ENCODE measurements at places on chromosomes 7 and 10. TPM values are rescaled to one million over a fixed set of nuclear protein-coding genes. Genes with fewer than 3 reads are reported as not detected.
A peak's percentile ranks its signal among the peaks of the same experiment; 100 is the strongest.

DNA sequence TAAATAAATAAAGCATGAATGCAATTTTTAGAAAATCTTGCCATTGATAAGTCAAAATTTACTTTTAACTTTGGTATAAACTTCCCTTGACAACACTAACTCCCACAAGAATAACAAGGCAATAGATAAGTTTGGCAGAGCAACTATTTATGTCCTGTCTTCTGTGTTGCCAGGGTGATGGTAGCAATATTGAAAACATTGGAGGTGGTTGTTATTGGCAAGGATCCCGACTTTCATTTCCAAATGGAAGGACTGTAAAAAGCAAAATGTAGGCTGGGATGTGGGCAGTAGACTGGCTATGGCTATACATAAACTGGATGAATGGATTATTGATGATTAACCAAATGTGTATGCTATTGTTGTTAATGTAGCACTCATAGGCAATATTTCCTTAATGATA, 134.9 kb upstream of the CACNA2D1 start:
- no peak for DNase-seq

GRCh38 chr7:130894146-130894908, 160.3 kb upstream of the KLF14 start:
- peak; percentile 55 for DNase-seq

GRCh38 chr10:6707352-6707751, 127.3 kb upstream of the PRKCQ start:
- no peak for DNase-seq

DNA sequence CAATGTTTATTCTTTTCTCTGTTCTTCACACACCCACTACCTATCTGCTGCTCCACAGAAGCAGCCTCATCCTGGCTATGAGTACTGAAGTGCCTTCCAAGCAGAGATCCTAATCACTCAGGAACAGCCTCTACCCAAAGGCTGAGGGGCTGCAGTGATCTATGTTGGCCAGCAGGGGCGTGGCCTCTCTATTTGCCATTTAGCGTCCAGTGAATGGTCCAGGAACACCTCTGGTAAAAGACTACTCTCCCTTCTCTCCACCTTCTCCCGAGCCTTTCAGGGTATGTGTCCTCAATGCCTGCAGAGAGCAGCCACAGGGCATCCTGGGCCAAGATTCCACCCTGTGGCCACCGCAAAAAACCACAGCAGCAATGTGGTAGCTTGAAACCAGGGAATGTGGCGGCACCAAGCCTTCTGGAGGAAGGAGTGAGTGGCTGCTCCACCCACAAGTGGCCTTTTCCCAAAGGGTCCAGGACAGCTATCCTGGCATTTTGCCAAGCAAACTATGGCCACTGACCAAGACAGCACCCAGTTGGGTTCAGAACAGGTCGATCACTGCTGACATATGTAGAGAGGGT, 70.9 kb downstream of the SYPL1 start:
- DNase-seq: no peak

- peak; percentile 71 for DNase-seq
Measured at GRCh38 chr10:75042292-75042974, 69.0 kb upstream of the SAMD8 start.

- no peak for DNase-seq
Measured at GRCh38 chr10:64286533-64286932, 765.3 kb downstream of the REEP3 start.

GRCh38 chr7:32088451-32088881, 18.3 kb upstream of the PDE1C start:
- DNase-seq: no peak

- DNase-seq: no peak
Measured at GRCh38 chr10:9081961-9082360, 1027.5 kb downstream of the GATA3 start.

DNA sequence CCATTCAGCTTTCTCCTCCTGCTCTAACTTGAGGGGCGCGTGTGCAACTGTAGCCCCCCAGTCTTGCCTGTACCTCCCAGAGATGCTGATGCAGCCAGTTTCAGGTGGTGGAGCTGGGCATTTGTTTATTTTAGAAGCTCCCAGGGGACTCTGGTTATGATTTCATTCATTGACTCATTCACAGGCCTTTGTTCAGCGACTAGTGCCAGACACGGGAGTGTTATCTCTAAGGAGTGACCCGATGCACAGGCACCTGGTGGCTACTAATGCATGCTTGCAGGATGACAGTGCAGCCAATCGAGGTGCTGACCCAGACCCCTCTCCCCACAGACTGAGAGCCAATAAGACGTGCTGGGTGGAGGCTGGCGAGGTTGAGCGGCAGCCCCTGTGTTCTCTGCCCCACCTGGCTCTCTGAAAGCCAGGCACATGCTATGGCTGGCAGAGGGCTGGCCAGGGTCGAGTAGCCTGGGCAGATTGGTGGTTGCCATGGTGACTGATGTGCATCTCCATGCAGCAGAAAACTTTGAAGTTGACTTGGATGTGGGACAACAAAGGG, 19.7 kb upstream of the SLC18A2 start:
- DNase-seq: peak; percentile 82

GRCh38 chr10:53836638-53837037, 964.4 kb downstream of the PCDH15 start:
- peak; percentile 81 for DNase-seq

DNA sequence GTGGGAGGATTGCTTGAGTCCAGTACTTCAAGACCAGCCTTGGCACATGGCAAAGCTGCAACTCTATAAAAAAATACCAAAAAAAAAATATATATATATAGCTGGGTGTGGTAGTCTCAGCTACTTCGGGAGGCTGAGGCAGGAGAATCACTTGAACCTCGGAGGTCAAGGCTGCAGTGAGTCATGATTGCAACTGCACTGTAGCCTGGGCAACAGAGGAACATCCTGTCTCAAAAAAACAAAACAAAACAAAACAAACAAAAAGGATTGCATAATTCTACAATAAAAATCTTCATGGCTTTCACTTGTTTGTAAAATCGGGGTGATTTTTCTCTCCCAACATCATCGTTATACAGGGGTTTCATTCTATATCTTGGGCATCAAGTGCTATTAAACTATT, 35.1 kb downstream of the GUSB start:
- peak; percentile 60 for DNase-seq

DNA sequence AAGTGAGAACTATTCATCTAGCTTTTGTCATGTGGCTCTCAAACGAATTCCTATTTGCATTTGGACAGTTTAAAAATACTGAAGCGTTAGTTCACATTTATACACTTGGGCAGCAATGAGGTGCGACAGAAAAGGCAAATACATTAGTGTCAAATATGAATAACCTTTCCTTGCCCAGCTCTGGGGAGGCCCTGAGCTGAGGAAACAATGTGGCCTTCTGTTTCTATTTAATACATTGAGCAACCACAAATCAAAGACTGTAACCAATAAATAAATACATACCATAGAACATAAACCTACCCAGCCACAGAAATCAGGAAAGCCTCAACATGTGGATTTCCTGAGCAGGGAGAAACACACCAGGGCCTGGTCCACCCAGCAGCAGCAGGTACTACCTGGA, 585.2 kb downstream of the PARD3 start:
- no peak for DNase-seq

GRCh38 chr10:91051829-91052228, 130.9 kb upstream of the ANKRD1 start:
- DNase-seq: no peak

DNA sequence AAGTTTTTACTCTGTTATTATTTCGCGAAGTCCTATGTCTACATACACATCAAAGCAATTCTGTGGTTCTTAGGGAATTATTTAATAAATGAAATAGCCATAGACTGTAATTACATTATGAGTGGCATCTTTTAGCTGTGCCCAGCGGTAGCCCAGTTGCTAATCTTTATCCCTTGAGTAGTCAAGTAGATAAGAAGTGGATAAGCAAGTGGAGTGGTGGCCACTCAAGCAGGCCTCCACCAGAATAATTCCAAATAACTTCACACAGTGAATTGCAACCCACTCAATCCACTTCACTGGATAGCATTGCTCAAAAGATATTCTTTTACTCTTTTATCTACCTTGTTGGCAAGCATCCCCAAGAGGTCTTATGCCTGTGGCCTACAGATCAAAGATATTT, 349.7 kb downstream of the AUTS2 start:
- DNase-seq: no peak

DNA sequence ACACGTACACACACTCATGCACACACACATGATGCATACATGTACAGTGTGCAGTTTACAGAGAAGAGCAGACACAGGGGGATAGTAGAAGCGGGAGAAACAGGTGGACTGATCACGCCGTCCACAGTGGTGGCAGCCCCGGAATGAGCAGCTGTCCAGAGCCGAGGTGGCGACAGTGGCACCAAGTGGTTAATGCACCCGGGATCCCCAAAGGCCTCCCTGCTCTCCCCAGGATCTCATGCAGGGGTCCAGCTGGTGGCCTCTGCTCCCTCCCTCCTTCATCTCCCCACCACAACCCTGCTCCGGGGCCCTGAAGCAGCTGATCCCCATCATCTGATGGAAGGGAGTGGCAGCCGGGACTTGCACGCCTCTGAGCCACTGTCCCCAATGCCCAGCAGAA, 29.7 kb downstream of the TMEM130 start:
- no peak for DNase-seq

DNA sequence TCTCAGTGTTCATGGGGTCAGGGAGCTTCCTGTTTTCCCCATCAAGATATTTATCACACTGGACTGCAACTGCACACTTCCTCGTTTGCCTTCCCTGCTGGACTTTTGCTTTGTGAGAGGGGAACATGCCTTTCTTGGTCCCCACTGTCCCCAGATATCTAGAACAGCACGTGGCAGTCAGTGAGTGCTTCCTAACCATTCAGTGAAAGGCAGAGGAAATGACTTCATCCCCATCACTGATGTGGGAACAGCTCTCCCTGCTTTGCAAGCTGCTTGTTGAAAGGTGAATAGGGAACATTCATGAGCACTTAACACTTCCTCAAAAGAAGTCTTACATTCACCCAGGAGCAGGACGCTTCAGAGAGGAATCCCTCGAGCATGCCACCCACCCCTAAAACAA, 135.4 kb downstream of the MYOF start:
- DNase-seq: no peak

- DNase-seq: no peak
Measured at GRCh38 chr10:58622246-58622645, 109.6 kb downstream of the BICC1 start.

Gene ATP6V0A4
- total RNA-seq: not detected

Gene AKR1D1
- under 0.01 TPM for total RNA-seq

Gene TCAF2
- total RNA-seq: 2.3 TPM

Gene RGS10
- total RNA-seq: 23.9 TPM

Gene LBX1
- total RNA-seq: not detected

Gene EGFR
- 137 TPM for total RNA-seq

Gene NRCAM
- 0.26 TPM for total RNA-seq
